A673 (cell line): ENCODE measurements at places on chromosomes 5 and 9. TPM values are rescaled to one million over a fixed set of nuclear protein-coding genes. Genes with fewer than 3 reads are reported as not detected.

GRCh38 chr5:175557778-175558177, 79.4 kb downstream of the SFXN1 start:
- H3K27me3 ChIP-seq = peaks cover 39% of the 10 kb centered on the region
- H3K4me3 ChIP-seq = no peak overlapping the region
- no peak for DNase-seq
- H3K4me1 ChIP-seq = no peaks in the 10 kb centered on the region
- H3K36me3 ChIP-seq = no peaks in the 10 kb centered on the region

- H3K4me1 ChIP-seq = peaks cover 2% of the 10 kb centered on the region
- H3K4me3 ChIP-seq = no peak overlapping the region
Measured at GRCh38 chr5:119390404-119390803, 34.6 kb downstream of the TNFAIP8 start.

GRCh38 chr5:652023-652515, 39.9 kb downstream of the CEP72 start:
- H3K27ac ChIP-seq = no peak overlapping the region
- DNase-seq = no peak
- H3K27me3 ChIP-seq = no peaks in the 10 kb centered on the region
- no peak overlapping the region for H3K4me3 ChIP-seq
- no peaks in the 10 kb centered on the region for H3K4me1 ChIP-seq
- peaks cover 32% of the 10 kb centered on the region for H3K36me3 ChIP-seq

The ANKRD31 gene
- total RNA-seq = 0.04 and 0.15 TPM in 2 replicates

DNA sequence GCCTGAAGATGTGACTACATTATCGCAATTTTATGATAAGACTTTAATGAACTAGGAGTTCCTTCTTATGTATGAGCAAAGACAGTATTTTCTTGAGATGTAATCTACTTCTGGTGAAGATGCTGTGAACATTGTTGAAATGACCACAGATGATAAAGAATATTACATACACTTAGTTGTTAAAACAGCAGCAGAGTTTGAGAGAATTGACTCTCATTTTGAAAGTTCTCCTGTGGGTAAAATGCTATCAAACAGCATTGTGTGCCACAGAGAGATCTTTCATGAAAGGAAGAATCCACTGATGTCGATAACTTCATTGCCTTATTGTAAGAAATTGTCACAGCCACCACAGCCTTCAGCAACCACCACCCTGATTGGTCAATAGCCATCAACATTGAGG, 8.0 kb downstream of the FAM151B start:
- no peak overlapping the region for H3K4me3 ChIP-seq
- no peak for DNase-seq
- no peaks in the 10 kb centered on the region for H3K4me1 ChIP-seq
- H3K27me3 ChIP-seq = no peaks in the 10 kb centered on the region

- H3K36me3 ChIP-seq = no peaks in the 10 kb centered on the region
- no peaks in the 10 kb centered on the region for H3K4me1 ChIP-seq
- DNase-seq = no peak
- no peak overlapping the region for H3K4me3 ChIP-seq
- H3K27me3 ChIP-seq = peaks cover 4% of the 10 kb centered on the region
Measured at GRCh38 chr9:107438211-107439031, 51.1 kb downstream of the KLF4 start.

DNA sequence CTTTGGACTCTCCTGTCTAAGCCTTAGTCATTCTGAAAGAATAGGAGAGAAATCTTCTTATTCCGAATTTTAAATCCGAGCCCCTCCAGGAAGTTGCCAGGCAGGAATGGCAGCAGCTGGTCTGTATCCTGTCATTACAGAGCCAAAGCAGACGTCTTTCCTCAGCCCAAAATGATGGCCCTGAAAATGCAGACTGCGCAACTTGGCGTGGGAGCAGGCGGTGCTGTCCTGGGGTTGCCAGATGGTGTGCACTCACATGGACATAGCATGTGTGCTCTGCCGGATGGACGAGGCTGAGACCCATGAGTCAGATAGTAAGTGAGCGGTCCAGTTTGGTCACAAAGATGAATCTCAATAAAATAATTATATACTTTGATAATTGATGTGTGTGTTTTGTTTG, 410.4 kb downstream of the KCTD16 start:
- H3K4me1 ChIP-seq = no peaks in the 10 kb centered on the region
- peaks cover 22% of the 10 kb centered on the region for H3K27me3 ChIP-seq
- no peak for DNase-seq
- H3K4me3 ChIP-seq = no peak overlapping the region
- H3K27ac ChIP-seq = no peak overlapping the region
